ENCODE measurements at places on chromosomes 7 and 10.
A peak's percentile ranks its signal among the peaks of the same experiment; 100 is the strongest.

DNA sequence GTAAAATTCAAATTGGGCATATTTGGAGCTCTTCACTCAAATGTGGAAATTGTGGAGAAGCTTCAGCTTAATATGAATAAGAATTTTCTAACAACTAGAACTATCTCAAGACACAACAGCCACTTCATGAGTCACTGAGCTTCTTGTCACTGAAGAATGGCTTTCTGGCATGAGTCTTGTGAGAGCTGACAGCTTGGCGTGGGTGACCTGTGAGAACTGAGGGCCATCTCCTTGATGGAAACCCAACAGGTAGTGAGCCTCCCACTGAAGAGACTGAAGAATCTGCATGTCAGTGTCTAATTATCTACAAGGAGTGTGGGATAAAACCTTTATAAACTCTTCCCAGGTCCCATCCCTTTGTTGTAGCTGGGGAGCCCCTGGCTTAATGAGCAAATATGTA lies 66.0 kb downstream of the CLEC2L start:
- DNase-seq, result no peak

- no peak for DNase-seq
Observed at GRCh38 chr7:108384716-108385483, 71.3 kb downstream of the NRCAM start.

DNA sequence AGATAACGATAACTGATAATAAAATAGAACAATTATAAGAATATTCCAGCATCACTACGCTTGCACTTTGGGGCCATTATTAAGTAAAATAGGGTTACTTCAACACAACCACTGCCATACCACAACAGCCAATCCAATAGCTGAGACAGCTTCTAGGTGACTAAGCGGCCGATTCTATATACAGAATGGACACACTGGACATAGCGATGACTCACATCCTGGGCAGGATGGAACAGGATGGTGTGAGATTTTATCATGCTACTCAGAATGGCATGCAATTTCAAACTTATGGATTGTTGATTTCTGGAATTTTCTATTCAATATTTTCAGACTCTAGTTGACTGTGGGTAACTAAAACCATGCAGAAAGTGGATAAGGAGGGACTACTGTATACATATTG lies 920.9 kb downstream of the LRMDA start:
- DNase-seq, result no peak

- DNase-seq, result peak; percentile 43
Observed at GRCh38 chr7:55591282-55591931, 19.1 kb upstream of the VOPP1 start.

DNA sequence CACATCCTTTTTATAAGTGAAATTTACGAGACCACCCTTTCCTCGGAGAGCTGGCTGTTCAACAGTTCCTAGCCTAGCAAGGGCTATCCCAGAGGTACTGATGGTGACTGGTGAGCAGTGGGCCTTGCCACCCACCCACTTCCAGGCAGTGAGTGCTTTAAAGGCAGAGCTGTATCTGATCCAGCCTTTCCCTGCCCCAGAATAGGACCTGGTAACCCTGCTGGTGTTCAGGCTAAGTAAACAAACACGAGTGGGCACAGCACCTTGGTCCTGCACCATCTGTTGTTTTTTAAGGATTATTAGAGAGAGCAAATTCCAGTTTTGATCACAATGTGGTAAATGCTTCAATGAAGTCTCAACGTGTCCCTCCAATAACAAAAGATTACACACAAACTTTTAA lies 75.7 kb downstream of the COBL start:
- DNase-seq, result no peak

GRCh38 chr7:8296362-8296659 lies 34.3 kb upstream of the ICA1 start:
- DNase-seq, result no peak

Measured in osteoblast (primary cell).